NCI-H748 treated with DMSO at 0.1 percent for 48 hours (cell line): ENCODE measurements at places on chromosomes 1 and 21.

- DNase-seq: no peak
Measured at GRCh38 chr1:66370462-66370971, 163.4 kb upstream of the SGIP1 start.

DNA sequence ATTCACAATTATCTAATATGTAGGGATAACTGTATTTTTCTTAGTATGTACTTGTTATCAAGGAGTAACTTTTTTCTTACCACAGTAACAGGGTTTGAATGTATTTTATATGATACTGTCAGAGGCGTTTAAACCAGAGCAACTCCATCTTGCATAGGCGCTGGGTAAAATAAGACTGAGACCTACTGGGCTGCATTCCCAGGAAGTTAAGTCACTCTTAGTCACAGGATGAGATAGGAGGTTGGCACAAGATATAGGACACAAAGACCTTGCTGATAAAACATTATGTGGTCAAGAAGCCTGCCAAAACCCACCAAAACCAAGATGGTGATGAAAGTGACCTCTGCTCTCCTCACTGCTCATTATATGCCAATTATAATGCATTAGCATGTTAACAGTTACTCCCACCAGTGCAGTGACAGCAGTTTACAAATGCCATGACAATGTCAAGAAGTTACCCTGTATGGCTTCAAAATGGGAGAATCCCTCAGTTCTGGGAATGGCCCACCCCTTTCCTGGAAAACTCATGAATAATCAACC, 64.8 kb downstream of the RPE65 start:
- no peak for DNase-seq

- no peak for DNase-seq
Measured at GRCh38 chr1:37759451-37759850, 5.5 kb downstream of the EPHA10 start.

DNA sequence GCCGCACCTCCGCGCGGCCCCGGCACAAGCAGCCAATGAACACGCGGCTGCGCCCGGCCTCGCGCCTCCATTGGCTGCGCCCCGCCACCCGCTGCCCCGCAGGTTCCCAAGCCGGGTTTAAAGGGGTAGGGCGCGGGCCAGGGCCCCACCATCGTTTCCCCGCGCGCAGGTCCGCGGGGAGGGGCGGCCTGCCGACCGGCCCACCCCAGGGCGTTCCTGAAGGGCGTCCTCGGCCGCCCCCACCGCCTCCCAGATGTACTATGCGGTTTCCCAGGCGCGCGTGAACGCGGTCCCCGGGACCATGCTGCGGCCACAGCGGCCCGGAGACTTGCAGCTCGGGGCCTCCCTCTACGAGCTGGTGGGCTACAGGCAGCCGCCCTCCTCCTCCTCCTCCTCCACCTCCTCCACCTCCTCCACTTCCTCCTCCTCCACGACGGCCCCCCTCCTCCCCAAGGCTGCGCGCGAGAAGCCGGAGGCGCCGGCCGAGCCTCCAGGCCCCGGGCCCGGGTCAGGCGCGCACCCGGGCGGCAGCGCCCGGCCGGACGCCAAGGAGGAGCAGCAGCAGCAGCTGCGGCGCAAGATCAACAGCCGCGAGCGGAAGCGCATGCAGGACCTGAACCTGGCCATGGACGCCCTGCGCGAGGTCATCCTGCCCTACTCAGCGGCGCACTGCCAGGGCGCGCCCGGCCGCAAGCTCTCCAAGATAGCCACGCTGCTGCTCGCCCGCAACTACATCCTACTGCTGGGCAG, at the start of gene OLIG1:
Gene OLIG1, plus strand, starts transcription at position 148 of the 750 bp plus-strand sequence. Its CDS starts 106 bp downstream, at position 254.
- peak; percentile 44 for DNase-seq

DNA sequence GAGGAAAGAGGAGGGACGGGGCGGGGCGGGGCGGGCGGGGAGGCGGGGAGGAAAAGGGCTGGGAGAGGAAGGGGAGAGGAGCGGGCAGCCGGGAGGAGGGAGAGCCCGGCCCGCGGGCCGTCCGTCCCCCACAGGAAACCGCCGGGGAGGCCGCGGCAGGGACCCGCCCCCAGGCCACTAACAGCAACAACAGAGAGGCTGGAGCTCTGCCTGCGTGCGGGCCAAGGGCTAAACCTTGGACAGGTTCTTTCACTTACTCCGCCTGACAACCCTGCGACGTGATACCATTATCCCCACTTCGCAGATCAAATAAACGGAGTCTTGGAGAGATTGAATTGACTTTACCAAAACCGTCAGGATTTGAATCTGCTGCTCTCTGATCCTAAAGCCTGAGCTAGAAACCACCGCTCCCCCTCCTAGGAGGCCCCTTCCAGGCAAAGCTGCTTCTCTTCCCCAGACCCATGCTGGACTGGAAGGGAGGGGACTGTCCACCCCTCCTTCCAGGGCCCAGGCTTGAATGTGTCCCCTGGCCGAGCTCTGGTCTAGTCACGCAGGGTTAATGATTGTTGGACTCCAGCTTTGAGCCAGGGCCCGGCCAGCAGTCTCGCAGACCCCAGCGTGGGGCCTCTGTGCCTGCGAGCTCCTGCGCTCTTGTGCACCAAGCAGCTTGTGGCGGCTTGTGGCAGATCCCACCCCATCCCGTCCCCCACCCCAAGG, at the start of gene EVA1B:
Gene EVA1B, minus strand, starts transcription at position 10 of the 717 bp plus-strand sequence. CDS start 608 bp downstream, outside the sequence.
- no peak for DNase-seq

- no peak for DNase-seq
Measured at GRCh38 chr1:8396786-8397406, 79.0 kb downstream of the SLC45A1 start.

GRCh38 chr1:227285745-227286144, 32.5 kb downstream of the CDC42BPA start:
- DNase-seq: no peak

DNA sequence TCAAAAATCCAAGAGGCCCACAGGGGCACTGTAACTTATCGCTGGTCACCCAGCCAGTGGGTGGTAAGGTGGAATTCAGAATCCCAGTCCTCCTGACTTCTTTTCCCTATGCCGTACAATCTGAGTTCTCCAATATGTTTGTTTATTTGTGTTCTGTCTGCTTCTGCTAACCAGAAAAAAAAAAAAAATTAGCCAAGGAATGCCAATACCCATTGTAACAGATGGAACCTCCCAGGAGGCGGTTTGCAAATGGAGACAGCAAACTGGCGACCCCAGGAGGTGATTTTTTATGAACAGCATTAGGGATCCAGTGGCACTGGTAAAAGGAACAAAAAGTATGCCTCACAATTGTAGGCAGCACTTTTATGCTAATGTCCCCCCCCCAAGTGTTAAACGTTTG, 189.0 kb upstream of the FGGY start:
- no peak for DNase-seq

GRCh38 chr1:197910120-197910991, 6.8 kb upstream of the LHX9 start:
- DNase-seq: no peak

GRCh38 chr1:42797979-42798378, 13.2 kb downstream of the TMEM269 start:
- no peak for DNase-seq

DNA sequence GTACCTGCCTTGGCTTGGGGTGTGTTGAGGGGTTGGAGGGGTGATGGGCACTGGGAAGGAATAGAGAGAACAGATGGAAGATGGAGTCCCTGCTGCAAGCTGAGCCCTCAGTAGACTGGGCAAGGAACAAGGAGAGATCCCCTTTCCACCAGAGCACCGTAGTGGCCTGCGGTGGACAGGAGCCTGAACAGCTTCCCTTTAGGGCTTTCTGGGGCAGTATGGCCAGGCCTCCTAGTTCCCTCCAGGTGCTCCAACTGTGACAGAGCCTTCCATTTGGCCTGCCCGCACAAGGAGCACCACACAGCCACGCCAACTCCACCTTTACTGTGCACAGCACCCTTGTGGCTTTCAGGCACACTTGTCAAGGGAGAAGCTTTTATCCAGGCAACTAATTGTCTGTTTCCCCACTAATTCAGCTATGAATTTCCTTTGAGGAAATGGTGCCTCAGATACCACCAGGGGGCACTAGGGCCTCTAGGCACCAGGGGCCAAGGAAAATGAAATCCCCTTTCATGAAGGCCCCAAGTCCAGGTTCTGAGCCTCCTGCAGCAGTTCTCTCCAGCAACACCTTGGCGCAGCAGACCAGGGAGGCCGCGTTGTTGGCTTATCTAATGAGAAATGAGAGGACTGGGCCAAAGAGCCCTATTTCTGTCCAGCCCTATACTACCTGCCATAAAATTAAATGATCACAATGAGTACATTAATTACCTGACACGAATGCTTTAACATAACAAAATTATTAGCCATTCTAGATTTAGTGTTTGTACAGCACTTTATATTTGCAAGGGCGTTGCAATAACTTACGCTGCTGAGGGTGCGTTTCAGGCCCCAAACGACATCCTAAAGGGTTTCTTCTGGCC, 23.1 kb upstream of the ERI3 start:
- peak; percentile 32 for DNase-seq

GRCh38 chr1:89767618-89768017, 53.2 kb upstream of the LRRC8D start:
- no peak for DNase-seq

GRCh38 chr1:16186655-16187235, 25.7 kb downstream of the ARHGEF19 start:
- DNase-seq: no peak

GRCh38 chr1:33517596-33518250, 45.3 kb downstream of the ZSCAN20 start:
- DNase-seq: no peak

GRCh38 chr1:22131875-22132486, 10.9 kb downstream of the WNT4 start:
- DNase-seq: peak; percentile 14

- no peak for DNase-seq
Measured at GRCh38 chr21:35024071-35024420, 25.1 kb downstream of the RUNX1 start.

- no peak for DNase-seq
Measured at GRCh38 chr1:205570796-205571537, 60.8 kb downstream of the ELK4 start.

DNA sequence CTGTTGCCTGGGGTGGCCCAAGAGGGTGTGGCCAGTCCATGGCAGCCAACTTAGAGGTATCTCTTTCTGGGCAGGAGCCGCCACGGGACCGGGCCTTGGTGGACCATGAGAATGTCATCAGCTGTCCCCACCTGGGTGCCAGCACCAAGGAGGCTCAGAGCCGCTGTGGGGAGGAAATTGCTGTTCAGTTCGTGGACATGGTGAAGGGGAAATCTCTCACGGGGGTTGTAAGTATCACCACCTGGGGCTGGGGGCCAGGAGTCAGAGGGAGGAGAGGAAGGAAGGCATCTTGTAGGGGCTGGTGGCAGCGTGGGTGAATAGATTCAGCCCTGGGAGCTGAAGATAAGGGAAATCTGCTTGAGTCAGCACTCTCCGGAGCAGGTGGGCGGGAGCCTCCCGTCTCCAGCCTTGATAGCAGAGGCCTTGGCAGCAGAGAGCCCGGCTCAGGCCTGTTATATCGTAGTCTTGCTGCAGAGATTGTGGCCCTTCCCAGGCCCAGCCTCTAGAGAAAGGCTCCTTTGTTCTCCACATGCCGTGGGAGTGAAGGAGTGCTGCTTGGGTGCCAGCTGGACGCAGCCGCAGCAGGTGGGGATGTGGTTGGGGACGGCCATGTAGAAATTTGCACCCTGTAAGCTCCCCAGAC, 25.4 kb downstream of the PHGDH start:
- no peak for DNase-seq

DNA sequence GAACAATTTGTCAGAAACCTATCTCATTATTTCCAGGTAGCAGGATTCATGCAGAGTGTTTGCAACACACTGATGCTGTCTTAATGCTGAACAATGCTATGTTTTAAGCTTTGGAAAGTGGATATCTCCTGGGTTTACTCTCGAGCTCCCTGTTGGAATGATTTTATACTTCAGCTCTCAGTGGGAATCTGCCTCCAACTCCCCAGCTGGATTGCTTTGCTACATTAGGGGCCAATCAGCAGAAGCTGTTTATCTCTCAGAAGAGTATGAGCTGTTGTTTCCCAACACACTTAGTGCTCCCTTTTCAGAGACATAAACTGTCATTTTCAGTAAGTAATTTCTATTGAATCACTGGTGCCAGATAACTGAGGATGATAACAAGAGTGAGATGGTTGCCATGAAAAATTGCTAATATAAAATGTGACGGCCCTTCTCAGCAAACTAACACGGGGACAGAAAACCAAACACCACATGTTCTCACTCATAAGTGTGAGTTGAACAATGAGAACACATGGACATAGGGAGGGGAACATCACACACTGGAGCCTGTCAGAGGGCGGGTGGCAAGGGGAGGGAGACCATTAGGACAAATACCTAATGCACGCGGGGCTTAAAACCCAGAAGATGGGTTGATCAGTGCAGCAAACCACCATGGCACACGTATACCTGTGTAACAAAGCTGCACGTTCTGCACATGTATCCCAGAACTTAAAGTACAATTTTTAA, 265.9 kb upstream of the RUNX1 start:
- DNase-seq: no peak

GRCh38 chr1:3264456-3264855, 190.0 kb upstream of the ARHGEF16 start:
- DNase-seq: no peak

- no peak for DNase-seq
Measured at GRCh38 chr1:97160818-97161217, 439.2 kb downstream of the PTBP2 start.

GRCh38 chr1:219517031-219517430, 95.9 kb downstream of the ZC3H11B start:
- DNase-seq: no peak

DNA sequence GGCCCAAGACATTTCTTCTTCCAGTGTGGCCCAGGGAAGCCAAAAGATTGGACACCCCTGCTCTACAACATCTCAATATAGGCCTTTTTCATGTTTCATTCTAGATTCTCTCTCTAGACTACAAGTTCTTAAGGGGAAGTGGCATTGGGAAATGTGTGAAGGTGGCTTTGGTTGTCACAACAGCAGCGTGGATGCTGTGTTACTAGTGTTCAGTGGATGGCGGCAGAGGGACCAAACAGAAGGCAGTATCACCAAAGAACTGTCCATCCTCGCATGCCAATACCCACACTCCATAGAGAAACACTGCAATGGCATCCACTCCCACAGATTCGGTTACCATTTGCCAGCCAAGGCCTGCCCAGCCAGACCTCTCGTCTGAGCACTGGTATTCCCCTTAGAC, 24.3 kb upstream of the IFNAR2 start:
- no peak for DNase-seq

DNA sequence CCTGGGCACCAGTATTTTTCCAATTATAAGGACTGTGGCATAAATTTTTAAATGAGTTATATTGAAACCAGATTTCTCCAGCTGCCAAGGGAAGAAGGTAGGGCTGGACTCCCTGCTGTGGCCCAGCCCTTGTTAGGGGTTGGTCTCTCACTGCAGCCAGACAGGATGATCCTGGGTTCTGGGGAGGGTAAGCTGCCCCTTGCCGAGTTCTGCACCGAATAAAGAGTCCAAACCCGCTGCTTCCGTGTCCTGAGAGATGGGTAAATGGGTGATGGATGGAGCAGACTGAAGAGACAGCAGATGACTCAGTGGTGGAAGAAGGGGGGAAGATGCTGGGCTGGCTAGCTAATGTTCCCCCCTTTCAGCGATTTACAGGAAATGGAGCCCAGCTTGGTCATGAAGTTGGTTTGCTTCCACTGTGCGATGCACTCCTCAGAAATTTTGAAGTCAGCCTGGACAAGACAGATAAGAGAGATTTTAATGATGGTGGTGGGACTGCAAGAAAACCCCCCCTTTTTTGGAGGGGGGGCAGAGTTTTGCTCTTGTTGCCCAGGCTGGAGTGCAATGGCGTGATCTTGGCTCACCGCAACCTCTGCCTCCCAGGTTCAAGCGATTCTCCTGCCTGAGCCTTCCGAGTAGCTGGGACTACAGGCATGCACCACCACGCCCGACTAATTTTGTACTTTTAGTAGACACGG, 41.4 kb downstream of the YARS1 start:
- DNase-seq: no peak
